ENCODE measurements at places on chromosomes 7 and 10.

DNA sequence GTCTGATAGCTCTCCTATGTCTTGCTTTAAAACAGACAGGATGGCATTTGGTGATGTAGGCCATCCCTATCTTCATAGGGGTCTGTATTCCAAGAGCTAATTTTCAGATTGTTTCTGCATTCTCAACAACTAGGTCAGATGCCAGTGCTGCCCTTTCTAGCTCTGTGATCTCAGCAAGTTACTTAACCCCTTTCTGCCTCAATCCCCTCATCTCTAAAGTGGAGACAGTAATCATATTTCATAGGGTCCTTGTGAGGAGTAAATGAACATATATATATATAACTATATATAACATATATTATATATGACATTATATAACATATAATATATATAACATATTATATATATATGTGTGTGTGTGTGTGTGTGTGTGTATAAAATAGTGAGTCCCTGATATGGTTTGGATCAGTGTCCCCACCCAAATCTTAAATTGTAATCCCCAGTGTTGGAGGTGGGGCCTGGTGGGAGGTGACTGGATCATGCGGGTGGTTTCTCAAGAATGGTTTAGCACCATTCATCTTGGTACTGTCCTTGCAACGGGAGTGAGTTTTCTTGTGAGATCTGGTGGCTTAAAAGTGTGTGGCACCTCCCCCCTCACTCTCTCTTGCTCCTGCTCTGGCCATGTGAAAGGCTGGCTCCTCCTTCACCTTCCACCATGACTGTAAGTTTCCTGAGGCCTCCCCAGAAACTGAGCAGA, 45.2 kb downstream of the HIPK2 start:
- no peak overlapping the region for H3K27ac ChIP-seq
- no peak for DNase-seq
- H3K36me3 ChIP-seq: no peaks in the 10 kb centered on the region
- H3K4me1 ChIP-seq: peaks cover 22% of the 10 kb centered on the region

- no peaks in the 10 kb centered on the region for H3K4me1 ChIP-seq
- DNase-seq: no peak
- H3K4me3 ChIP-seq: no peak overlapping the region
- H3K27ac ChIP-seq: no peak overlapping the region
Measured at GRCh38 chr7:55307123-55307916, 57.8 kb upstream of the LANCL2 start.

- no peak overlapping the region for H3K4me3 ChIP-seq
- no peaks in the 10 kb centered on the region for H3K4me1 ChIP-seq
- DNase-seq: no peak
- H3K27ac ChIP-seq: no peak overlapping the region
- no peaks in the 10 kb centered on the region for H3K27me3 ChIP-seq
- H3K36me3 ChIP-seq: no peaks in the 10 kb centered on the region
Measured at GRCh38 chr10:1074052-1074747, 18.0 kb downstream of the WDR37 start.

GRCh38 chr7:48118041-48118440, 29.0 kb downstream of the UPP1 start:
- no peak overlapping the region for H3K27ac ChIP-seq
- DNase-seq: no peak
- no peaks in the 10 kb centered on the region for H3K36me3 ChIP-seq

- no peak overlapping the region for H3K27ac ChIP-seq
- DNase-seq: no peak
- no peaks in the 10 kb centered on the region for H3K36me3 ChIP-seq
- H3K4me3 ChIP-seq: no peak overlapping the region
- H3K27me3 ChIP-seq: no peaks in the 10 kb centered on the region
Measured at GRCh38 chr7:84664626-84665025, 470.0 kb upstream of the SEMA3A start.

DNA sequence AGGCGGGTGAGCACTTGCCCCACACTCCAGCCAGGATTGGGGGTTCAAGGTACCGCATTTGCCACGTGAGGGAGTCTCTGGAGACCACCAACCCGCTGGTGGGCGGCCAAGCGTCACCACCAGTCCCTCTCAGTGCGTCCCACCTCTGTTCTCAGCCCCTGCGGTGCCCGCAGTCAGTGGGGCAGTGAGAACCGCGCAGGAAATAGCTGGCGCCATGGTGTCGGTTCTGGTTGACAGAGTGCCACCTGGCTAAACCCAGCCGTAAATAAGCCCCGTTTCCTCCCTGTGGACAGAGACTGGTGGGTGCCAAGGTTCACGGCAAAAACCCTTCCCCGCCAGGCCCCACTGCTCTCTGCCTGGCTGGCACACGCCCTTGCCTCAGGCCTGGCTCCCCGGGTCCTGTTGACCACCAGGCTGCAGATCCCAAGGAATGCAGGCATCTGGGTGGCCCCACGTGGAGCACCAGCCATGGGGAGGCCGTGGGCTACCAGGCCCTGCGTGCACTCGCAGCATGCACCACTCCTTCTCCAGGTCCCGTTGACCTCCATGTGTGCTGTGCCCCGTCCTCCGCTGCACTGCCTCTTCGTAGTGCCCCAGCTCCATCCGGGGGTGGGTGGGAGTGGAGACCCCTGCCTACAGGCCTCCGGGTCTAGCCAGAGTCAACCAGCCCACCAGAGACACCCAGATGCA, 140.0 kb downstream of the LHPP start:
- H3K36me3 ChIP-seq: no peaks in the 10 kb centered on the region
- no peak overlapping the region for H3K4me3 ChIP-seq
- H3K27me3 ChIP-seq: no peaks in the 10 kb centered on the region
- H3K4me1 ChIP-seq: peaks cover 12% of the 10 kb centered on the region

- DNase-seq: no peak
- H3K4me3 ChIP-seq: no peak overlapping the region
- H3K27me3 ChIP-seq: no peaks in the 10 kb centered on the region
- H3K4me1 ChIP-seq: no peaks in the 10 kb centered on the region
Measured at GRCh38 chr10:62453274-62453673, 79.1 kb downstream of the ZNF365 start.

DNA sequence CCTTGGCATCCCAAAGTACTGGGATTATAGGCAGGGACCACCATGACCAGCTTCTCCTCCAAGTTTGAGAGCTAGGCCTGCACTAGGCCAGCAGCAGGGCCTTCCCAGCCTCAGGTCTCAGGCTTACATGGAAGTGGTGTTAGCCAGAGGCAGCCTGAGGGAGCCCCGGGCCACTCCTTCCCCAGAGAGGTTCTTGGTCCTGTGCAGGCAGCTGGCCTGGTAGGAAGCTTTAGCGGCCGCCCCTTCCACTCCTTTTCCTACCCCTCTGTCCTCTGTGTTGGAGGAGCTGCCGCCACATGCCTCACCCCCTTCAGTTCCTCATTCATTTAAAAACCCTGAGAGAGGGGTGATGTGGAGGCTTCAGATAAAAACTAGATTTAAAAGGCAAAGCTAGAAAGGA, 40.3 kb downstream of the TSPAN15 start:
- no peak for DNase-seq
- H3K4me1 ChIP-seq: peaks cover 3% of the 10 kb centered on the region
- no peak overlapping the region for H3K27ac ChIP-seq
- no peak overlapping the region for H3K4me3 ChIP-seq

DNA sequence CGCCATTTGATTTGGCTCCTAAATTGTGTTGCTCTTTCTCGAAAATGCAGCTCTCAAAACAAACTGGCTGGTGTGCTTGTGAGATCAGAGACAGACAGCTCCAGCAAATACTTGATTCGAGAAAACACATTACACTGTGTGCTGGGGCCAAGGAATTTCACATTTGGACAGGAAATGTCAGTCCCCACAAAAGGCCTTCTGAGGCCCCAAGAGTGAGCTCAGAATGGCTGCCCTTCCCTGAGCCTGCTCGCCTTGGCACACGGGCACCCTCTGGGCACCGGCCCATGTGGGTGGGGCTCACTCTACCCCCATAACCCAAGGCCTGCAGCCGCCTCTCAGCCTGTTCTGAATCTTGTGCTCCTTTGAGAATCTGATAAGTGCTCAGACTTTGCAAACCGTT, 13.9 kb upstream of the HSPA12A start:
- H3K27ac ChIP-seq: no peak overlapping the region
- no peak for DNase-seq
- no peaks in the 10 kb centered on the region for H3K27me3 ChIP-seq
- H3K4me1 ChIP-seq: no peaks in the 10 kb centered on the region
- no peak overlapping the region for H3K4me3 ChIP-seq

DNA sequence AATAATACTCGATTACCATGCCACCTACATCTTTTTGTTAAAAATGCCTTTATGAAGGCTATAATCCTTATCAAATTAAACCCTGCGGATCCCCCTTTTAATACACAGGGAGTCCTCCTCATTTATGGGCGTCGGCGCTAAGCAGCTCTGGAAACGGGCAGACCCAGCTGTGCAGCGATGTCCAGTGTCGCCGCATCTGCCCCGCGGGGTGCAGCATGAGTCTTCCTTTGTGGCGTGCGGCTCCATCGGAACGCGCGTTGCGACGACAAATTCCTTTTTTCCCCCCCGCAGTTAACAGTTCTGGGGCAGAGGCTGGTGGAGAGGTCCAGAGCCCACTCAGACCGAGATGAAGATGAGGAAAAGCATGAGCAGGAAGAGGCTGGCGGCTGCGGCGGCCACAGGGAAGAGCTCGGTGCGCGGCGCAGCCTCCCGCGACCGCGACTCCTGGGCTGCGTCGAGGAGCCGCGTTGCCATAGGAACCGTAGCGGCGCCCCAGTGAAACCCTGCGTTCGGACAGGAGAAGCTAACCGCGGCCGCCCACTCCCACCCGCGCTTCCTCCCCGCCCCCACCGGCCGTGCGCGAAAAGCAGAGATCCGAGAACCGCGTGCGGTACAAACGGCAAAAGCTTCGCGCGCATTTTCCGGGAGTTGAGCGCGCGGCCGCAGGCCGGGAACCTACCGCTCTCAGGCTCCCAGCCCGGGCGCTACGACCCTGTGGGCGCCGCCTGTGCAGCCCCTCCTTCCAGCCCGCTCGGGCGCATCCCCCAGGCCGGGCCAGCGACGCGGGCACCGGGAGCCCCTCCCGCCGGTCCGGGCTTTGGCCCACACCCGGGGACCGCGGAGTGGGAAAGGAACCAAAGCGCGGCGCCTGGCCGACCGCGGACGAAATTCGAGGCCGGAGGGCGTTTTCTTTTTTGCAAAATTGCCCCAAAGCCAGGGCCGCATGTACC, 130.6 kb downstream of the SPAG6 start:
- no peaks in the 10 kb centered on the region for H3K27me3 ChIP-seq
- peak overlapping the region; percentile 34 for H3K4me3 ChIP-seq
- DNase-seq: peak; percentile 60
- H3K27ac ChIP-seq: peak overlapping the region; percentile 16
- no peaks in the 10 kb centered on the region for H3K36me3 ChIP-seq
- H3K4me1 ChIP-seq: no peaks in the 10 kb centered on the region

- no peaks in the 10 kb centered on the region for H3K36me3 ChIP-seq
- no peak for DNase-seq
- no peak overlapping the region for H3K27ac ChIP-seq
Measured at GRCh38 chr7:91280185-91280584, 16.0 kb downstream of the FZD1 start.
